H9 (cell line): ENCODE measurements at places on chromosomes 3 and 15.

GRCh38 chr3:169618894-169619792 lies 44.4 kb downstream of the MECOM start:
- no peak for DNase-seq

- no peak for DNase-seq
Measured at GRCh38 chr3:113717308-113717707, 20.9 kb upstream of the USF3 start.

DNA sequence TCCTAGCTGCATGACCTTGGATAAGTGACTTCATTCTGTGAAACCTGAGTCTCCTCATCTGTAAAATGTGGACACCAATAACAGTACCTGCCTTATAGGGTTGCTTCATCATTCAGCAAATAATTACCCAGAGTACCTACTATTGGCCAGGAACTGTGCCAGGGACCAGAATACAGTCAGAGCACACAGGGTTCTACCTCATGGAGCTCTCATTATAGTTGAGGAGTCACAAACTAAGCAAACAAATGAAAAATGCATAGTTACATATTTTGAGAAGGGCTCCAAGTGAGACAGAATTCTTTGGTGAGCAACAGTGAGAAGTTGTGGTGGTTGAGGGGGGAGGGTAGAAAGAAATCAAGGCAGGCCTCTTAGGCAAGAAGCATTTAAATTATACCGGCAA lies 308.6 kb upstream of the WNT5A start:
- DNase-seq, result no peak

DNA sequence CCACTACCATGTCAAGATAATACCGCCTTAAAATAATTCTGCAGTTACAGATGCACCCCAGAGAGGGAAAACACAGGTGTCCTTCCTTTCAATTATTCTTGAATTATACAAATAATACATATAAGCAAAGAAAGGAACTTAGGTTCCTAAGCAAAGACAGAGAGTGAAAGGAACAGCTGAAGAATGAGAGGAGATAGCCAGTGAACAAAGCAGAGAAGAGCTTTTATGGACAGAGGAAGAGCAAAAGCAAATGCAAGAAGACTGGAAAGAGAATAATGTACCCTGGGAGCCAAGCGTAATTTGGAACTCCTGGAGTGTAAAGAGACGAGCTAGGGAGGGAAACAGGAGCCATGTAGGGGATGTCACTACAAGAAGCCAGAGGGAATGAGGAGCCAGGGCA lies 21.7 kb downstream of the GPR176 start:
- DNase-seq, result no peak

- no peak for DNase-seq
Measured at GRCh38 chr15:89095073-89095472, 6.8 kb downstream of the ABHD2 start.

DNA sequence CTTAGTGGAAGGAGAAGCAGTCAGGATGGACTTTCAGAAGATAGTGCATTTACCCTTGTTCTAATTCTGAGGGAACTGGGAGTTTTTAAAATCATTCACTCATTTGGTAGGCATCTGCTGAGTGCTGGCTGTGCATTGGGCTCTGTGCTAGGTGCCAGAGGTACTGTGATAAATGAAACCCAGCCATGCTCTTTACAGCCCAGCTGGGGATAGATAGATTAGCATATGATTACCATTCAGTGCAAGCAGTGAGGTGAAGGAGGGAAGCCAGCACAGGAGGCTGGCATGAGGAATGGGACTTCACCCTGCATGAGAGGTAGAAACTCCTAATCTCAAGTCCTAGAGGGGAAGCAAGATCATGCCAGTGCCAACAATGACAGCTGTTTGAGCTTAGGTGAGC lies 361.9 kb upstream of the TRIM42 start:
- DNase-seq, result no peak

DNA sequence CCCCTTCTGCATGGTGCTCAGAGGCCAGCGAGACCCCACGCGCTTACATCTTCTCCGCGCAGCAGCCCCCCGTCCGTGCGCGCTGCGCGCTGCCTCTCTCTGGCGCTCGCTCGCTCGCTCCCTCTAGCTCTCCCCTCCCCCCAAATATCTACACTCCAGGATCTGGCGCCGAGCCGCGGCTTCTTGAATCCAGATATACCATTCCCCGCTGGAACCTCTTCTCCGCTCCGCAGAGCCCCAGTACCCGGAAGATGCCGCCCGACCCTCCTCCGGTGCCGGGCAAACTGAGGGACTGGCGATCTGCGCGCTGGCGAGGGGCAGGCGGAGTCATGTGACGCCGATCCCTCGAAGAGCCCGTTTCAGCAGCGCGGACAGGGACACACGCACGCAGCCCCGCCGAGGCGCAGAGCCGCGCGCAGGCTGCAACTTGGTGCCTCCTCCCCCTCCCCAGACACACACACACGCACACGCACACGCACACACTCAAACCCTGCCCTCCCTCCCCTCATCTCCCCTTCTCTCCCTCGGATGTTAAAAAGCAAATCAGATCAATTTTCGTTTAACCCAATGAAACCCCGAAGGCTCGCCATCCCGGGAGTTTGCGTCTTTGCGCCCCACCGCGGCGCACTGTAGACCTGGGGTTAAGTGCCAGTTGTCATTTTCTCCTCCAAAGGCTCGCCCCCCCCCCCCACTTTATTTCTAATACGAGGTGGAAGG lies at the start of gene RASGRF1:
TSS of gene RASGRF1 (minus strand) at position 294 of the 717 bp plus-strand sequence. CDS start at position 12, 282 bp downstream.
- peak; percentile 73 for DNase-seq

GRCh38 chr3:99637016-99637367 lies 1.4 kb upstream of the COL8A1 start:
- no peak for DNase-seq

GRCh38 chr3:139940622-139941021 lies 5.6 kb downstream of the CLSTN2 start:
- no peak for DNase-seq

DNA sequence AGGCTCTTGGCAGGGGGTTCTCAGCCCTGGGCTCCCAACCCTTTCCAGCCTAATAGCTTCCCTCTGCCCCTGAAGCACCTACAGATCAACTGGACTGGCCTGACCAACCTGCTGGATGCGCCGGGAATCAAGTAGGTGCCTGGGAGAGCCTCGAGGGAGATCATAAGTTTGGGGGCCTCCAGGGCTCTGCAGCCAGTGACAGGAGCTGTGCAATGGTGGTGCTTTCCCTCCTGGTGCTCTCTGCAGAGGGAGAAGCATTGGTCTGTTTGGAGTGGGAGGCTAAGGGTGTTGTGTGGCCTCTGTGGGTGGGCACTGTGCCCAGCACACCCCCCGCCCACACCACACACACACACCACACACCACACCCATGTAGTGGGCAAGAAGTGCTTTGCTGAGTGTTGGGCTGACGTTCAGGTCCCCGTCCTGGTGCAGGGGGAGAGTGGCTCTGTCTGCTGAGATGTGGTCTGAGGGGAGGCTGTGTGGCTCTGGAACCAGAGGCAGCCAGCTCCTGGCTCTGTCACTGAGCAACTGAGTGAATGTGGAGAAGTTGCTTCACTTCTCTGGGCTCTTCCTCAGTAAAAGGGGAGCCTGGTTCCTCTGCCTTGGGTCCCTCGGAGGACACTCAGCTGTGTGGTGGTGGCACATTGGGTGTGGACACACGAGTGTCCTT lies 26.3 kb downstream of the ESYT3 start:
- DNase-seq, result peak; percentile 16

GRCh38 chr3:49713336-49714105 lies 6.0 kb downstream of the AMIGO3 start:
- no peak for DNase-seq

- DNase-seq, result no peak
Measured at GRCh38 chr15:27787931-27788330, 311.2 kb downstream of the OCA2 start.

DNA sequence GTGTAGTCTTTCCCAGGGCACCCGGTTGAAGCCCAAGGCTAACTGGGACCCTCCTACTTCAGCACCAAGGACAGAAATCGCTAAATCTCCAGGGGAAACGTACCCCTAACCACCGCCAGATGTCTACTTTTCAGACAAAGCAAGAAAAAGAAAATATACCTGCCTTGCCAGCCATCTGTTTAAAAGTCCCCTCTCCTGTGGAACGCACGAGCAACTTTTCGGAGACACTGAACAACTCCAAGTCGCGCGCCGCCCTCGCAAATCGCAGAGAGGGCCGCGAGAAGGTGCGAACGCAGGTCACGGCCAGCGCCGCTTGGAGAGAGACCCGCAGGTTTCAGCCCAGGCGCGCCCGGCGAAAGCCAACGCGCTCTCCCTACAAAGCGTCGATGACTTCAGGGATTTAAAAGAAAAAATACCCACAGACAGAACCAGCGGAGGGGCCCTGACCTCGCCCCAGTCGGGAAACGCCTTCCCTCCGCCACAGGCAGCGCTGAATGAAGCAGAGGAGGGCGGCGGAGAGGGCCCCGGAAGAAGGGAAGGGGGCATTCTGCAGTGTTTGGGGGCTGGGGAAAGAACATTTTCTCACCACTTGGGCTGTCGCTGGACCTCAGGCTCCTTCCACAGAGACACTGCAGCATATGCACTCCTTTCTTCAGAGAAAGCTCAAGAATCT lies 213.1 kb downstream of the FGF12 start:
- DNase-seq, result peak; percentile 56

- no peak for DNase-seq
Measured at GRCh38 chr3:31926543-31926942, 54.5 kb downstream of the OSBPL10 start.

DNA sequence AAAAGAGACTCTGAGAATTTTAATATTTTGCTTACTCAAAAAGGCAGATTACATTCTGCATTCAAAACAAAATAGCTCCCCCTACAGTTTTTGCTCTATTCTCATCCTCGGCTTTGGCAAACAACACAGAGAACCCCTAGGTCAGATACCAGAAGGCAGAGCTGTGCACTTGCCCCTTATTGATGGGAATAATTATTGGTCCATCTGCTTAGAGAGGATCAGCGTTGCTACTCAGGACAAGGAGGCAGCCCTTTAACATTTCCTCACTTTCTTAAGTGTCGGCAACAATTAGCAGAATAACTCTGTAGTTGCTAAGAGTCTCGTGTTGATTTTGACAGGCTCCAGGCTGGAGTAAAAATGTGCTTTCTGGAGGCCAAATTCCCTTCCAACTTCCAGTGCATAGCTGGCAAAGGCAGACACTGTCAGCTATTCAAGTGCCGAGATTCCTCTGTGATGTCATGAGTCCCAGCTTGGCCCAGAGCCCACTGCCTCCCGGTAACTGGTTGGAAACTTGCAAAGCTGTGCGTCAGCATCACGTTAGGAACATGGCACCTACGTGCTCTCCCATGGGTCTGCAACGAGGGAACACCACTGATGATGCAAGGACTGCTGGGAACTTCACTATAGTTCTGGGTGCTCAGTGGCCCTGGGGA lies 482.7 kb upstream of the ADAMTS9 start:
- no peak for DNase-seq

GRCh38 chr3:50245251-50245745 lies 9.3 kb downstream of the GNAI2 start:
- DNase-seq, result no peak

DNA sequence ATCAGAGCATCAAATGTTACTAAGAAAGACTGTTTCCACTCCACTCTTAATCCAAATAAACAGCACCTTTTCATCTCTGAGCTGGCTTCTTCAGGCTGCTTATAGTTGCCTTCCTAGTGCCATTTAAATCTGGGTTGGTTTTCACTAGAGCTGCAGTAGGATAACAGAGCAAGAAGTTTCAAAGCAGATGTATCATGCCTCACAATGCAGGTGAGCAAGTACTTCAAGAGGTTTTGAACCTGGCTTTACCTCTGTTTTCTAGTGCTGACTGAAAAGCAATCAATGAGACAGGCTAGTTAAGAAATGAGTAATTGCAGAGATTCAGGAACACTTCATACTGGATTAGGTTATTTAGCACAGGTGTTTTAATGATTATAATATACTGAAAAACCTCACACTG lies 147.7 kb upstream of the SATB1 start:
- DNase-seq, result no peak

DNA sequence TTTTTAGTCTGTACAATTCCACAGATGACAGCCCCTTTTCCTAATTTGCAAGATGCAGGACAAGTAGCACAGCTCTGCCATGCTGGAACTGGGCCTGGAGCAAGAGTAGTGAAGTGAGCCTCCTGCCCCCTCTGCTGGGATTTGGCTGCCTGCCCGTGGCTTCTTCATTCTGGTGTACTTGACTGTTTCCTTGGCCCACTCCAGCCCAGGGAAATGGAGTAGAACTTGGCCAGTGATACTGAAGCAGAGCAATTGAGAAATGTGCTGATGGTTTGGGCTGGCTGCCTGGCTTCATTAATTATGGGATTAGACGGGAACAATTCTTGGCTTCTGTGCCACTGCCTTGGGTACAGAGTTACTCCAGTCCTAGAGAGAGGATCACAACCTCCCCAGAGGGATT lies 2.8 kb downstream of the GPD1L start:
- no peak for DNase-seq

DNA sequence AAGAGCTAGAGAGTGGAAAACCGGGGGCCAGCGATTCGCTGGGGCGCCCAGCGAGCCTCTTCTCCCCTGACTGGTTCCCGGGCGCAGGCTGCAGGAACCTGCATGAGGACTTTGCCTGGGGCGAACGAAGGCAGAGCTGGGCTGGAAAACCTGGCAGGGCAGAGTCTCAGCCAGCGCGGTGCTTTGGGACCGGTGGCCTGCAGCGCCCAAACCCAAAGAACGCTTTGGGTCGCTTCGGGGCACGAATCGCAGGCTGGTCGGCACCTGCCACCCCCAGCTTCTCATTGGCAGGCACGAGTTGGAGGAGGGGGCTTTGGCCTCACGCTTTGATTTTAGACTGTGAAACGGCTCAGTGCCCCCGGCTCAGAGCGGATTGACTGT lies 3.0 kb downstream of the ONECUT1 start:
- peak; percentile 61 for DNase-seq

DNA sequence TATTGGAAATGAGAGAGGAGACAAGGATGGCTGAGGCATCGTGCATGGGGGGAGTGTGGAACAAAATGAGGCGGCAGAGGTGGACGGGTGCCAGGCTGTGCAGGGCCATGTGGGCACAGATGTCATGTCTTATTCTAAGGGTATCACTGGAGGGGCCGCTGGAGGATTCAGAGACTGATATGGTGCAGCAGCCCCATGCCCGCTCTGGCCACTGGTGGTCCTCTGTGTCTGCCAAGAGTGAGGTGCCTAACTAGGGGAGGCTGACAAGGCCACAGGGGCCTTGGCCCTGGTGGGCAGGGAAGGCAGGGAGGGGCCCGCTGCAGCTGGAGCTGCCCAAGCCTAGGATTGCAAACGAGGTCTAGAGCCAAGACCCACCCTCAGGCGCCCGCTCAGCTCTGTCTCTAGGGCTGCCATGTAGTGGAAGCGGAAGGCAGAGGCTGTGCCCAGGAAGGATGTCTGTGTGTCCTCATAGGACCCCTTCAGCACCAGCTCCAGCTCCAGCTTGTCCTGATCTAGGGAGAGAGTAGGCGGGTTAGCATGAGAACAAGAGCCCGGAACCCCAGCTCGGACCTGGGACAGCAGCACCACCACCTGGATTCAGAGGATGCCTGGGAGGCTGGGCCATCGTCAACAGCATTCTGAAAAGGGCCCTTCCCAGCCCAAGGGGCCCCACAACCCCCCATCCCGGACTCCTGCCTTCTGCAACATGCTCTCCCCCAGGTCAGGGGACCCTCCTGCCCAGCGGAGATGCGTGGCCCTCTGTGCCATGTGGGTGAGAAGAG lies 11.3 kb downstream of the PLA2G4D start:
- no peak for DNase-seq

GRCh38 chr15:81225161-81225671 lies 28.5 kb downstream of the IL16 start:
- DNase-seq, result no peak
